ENCODE measurements at places on chromosomes 7 and 10. TPM values are rescaled to one million over a fixed set of nuclear protein-coding genes. Genes with fewer than 3 reads are reported as not detected.

The AGR3 gene
- not detected for total RNA-seq

The NKX2-3 gene
- total RNA-seq, result not detected

The FAM13C gene
- under 0.01 TPM for total RNA-seq

The CTNNA3 gene
- total RNA-seq, result not detected

The SPAG6 gene
- total RNA-seq, result not detected

The ST8SIA6 gene
- 0.53 TPM for total RNA-seq

The RNF32 gene
- 1.8 TPM for total RNA-seq

The FAM20C gene
- total RNA-seq, result 2.4 TPM

The MYL10 gene
- not detected for total RNA-seq

The CYP3A7 gene
- not detected for total RNA-seq

The UCN3 gene
- not detected for total RNA-seq

The PIK3AP1 gene
- total RNA-seq, result 2.1 TPM

The VENTX gene
- not detected for total RNA-seq

The CLEC2L gene
- total RNA-seq, result not detected

The CFAP46 gene
- 0.38 TPM for total RNA-seq

The SLC16A9 gene
- total RNA-seq, result 7.8 TPM

All from bronchial epithelial cell (primary cell).